ENCODE measurements at places on chromosomes 16 and 17.

- DNase-seq: no peak
Measured at GRCh38 chr16:29911676-29912010, 11.4 kb downstream of the ASPHD1 start.

DNA sequence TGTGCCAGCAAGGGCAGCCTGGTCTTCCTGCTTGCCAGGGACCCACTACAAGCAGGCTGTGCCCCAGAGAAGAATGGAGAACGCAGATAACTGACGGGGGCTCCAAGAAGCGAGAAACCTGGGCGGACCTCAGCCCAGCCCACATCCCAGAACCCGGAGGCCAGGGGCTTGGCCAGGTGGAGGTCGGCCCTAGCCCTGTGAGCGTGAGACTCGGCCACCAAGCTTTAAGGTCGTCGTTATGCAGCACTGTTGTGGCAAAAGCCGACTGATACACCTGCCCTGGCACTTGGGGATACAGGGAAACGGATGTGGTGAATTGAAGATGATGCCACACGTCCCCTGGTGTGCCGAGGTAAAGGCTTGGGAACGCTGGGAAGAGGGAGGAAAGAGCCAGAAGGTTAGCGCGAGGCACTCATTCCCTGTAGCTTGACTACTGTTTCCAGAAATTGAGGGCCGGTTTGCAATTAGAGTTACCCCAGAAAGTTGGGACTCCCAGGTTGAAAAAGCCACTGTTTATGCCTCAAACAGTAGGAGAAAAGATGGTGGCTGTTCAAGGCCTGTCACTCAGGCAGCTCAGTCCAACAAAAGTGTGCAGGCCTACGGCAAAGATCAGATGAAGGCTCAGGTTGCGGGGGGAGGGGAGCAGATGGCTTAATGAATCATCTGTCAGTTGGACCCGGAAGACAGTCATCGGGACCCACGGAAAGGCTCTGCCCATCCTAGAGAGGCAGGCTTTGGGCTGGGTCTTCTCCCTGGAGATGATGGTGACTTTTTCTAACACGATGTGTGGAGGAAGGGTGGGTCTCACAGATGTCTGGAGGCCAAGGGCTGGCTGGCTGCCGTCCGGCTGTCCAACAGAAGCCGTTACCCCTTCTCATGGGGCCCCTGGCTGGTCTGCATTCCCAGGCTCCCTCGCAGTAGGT, 45.6 kb upstream of the BAHCC1 start:
- DNase-seq: no peak

GRCh38 chr16:30409125-30410060, 2.0 kb downstream of the ZNF771 start:
- peak; percentile 68 for DNase-seq

- DNase-seq: no peak
Measured at GRCh38 chr16:51040637-51041036, 110.4 kb downstream of the SALL1 start.

DNA sequence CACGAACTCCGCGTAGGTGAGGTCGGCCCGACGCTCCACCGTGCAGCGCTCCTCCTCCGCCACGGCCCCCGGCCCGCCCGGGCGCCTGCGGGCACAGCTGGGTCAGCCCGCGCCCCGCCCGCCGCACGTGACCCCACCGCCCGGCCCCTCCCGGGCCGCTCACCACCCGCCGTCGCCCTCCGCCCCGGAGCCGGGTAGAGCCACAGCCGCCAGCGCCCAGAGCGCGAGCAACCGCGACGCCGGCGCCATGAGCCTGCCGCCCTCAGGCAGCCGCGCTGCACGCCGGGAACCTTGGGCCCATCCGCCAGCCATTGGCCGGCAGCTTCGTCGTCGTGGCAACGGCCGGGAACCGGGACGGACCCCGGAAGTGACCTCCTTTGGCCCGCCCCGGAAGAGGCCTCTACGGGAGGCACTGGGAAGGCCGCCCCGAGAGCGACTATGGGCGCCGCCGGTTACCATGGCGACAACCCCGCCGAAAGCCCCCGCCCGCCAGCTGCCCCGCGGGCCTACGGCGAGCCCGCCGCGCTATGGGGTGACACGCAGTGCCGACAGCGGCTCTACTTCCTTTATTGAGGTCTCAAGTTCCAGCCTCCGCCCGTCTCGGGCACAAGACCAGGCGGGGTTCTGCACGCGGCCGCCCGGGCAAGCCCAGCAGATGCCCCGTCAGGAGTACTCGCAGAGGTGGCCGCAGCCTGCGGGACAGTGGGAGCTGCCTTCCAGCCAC, at the start of gene JMJD8:
Gene JMJD8 (minus strand): TSS at position 264 of the 724 bp plus-strand sequence. CDS start 15 bp downstream, at position 249.
- DNase-seq: peak; percentile 70

DNA sequence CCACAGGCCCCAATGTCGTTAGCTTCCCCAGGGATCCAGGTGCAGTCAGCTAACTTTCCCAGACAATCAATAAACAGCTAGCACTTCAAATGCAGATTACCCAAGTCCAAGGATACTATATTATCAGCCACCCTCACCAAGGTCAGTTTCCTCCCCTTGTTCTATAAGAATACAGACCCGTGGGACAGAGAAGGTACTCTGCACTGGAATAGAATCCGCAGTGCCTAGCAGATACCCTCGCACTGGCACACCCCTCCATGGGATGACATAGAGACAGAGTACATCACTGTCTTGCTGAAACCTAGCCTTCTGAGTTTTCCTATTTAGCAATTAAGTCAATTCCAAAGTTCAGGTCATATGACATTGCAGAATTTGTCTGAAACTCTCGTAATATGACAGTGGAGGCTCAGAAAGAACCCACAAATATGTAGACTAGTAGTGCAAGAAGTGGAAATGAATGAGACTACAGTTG, 40.0 kb upstream of the ABCA10 start:
- DNase-seq: no peak

GRCh38 chr16:11662582-11662981, 5.7 kb upstream of the SNN start:
- DNase-seq: no peak

DNA sequence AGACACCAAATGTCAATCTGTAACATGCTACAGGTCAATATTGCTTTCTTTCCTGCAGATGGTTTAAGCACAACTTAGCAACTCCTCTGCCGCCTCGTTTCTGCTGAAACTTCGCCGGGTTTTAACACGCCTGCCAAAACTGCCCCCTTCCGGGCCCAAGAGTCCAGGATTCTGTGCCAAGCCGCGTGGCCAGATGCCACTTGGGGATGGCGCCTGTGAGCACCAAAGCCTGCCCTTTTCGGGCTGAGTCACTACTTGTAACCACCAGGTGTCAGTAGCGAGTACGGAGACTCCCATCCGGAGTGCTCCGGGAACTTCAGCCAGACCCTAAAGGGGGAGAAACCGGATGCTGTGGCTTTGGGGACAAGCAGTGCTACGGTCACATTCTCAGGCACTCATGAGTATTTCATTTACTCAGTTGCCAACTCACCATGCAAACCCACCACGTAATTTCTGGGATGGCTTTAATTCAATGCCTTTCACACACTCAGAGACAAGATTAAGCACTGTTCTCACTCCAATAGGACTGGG, 7.8 kb downstream of the PMP22 start:
- DNase-seq: peak; percentile 23

GRCh38 chr17:74134991-74135390, 68.5 kb upstream of the RPL38 start:
- no peak for DNase-seq

- no peak for DNase-seq
Measured at GRCh38 chr16:70257391-70257790, 5.7 kb upstream of the EXOSC6 start.

GRCh38 chr16:47197536-47198179, 53.9 kb upstream of the NETO2 start:
- DNase-seq: no peak

GRCh38 chr17:49699966-49700575, 7.7 kb downstream of the SLC35B1 start:
- no peak for DNase-seq

- no peak for DNase-seq
Measured at GRCh38 chr16:84950906-84951305, 60.4 kb downstream of the ZDHHC7 start.

DNA sequence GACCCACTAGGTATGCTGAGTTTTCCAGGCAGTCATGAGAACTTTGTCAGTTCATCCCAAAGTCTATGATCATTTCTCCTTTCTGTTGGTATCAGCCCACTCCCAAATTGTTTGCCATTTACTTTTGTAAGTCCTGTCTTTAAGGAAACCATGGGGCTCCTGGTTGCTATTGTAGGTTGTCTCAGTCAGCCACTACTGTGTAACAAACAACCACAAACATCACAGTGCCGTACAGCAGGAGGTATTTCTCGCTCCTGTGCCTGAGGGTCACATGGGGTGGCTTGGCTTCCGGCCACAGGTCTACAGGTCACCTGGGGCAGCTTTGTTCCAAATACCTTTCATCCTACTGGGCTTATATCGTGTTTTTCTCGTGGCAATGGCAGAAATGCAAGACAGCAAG, 71.6 kb downstream of the C17orf67 start:
- no peak for DNase-seq

DNA sequence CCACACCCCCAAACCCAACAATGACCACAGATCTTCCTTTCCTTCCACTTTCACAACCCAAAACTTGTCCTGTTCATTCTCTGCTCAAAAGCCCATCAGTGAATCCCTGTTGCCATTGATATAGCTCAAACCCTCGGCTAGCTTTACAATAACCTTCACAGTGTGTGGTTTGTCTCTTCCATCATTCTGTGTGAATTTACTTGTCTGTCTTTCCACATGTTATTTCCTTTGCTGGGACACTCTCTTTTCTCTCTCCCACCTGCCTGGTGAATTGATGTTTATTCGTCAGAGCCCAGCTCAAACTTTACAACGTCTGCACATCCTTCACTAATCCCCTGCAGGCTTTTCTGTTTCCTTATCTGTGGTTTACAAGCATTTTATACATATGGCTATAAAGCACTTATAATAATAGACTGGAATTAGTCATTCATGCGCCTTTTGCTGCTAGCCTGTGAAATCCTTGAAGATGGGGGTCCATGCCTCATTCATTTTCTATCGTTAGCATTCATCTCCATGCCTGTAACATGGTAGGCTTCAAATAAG, 114.4 kb downstream of the CDH13 start:
- DNase-seq: no peak

DNA sequence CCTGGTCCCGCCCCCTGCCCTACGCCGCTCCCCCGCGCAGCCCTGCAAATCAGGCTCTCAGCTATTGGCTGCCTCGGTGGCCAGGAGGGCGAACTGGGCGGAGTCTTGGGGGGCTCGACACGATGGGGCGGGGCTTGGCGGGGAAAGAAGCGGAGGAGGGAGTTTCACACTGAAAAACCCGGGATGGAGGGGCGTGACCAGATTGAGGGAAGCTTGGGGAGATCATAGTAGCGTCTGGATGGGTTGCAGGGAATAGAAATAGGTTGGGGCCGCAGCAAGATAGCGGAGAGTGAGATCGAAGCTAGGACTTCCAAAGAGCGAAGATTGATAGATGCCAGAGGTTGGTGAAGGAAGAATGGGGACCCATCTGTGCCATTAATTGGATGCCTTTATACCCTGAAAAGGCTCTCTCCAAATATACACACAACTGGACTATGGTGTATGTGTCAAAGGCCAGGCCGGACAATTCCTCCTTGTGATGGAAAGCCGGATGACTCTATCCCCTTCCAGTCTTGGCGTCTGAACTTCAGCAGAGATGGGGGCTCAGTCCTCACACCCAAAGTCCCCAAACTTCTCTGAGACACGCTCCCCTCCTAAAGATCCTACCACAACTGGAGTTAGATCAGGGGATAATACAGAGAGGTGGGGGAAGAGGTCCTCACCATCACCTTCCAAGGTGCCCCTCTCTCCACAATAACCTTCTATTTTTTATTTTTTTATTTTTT, 376 bp upstream of the STAC2 start:
- DNase-seq: no peak

- no peak for DNase-seq
Measured at GRCh38 chr16:4293822-4294457, 21.1 kb upstream of the TFAP4 start.

DNA sequence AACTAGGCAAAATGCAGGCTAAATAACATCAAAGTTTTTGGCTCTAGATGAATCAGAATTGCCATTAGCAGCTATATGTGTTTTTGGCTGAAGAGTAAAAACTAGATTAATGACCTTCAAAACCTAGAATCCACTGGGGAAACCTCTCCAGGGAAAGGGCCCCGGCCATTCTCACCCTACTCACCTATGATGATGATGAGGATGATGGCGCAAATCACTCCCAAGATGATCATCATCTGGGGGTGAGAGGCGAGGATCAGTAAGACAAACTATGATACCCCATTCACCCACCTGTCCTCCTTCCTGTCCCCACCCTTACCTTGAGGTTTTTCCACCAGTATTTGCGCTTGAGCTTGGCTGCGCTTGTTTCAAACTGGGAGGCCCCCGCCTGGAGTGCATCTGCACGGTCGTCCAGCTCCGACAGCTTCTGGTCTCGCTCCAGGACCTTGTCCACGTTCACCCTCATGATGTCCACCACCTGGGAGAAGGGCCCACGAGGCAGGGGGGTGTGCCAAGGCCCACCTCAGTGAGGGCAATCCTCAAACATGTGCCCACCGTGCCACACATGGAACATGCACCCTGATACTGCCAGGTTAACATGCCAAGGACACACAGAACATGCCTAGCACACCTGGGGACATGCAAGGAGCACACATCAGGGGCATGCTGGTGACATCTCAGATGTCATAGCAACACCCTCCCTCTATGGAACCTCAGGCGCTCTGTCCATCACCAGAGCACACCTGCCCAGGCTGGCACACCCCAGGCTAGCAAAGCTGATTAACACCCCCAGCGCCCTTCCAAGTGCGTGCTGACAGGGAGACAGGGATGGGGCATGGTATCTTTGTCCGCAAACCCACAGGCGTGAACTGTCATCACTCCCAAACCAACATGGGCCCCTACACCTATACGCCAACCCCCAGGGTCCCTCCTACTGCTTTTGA, 1.2 kb downstream of the VAMP2 start:
- DNase-seq: no peak

- no peak for DNase-seq
Measured at GRCh38 chr17:58306131-58306951, 22.3 kb downstream of the TSPOAP1 start.

DNA sequence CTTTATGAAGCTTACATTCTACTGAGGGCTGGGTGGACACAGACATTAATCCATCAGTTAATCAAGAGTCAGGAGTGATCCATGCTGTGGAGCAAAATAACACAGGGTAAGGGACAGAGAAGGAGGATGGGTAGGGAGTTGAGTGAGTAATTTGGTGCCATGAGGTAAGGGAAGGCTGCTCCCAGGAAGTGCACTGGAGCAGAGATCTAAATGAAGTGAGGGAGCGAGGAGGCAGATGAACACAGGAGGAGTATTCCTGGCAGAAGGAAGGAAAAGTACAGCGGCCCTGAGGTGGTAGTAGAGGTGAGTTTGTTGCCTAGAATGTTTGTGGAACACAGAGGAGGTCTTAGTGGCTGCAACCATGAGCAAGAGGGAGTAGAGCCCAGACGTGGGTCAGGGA, 34.8 kb downstream of the ASIC2 start:
- DNase-seq: no peak

- DNase-seq: no peak
Measured at GRCh38 chr17:47914306-47914948, 18.4 kb downstream of the SP2 start.

GRCh38 chr16:638034-638543, 2.0 kb upstream of the METTL26 start:
- DNase-seq: no peak

DNA sequence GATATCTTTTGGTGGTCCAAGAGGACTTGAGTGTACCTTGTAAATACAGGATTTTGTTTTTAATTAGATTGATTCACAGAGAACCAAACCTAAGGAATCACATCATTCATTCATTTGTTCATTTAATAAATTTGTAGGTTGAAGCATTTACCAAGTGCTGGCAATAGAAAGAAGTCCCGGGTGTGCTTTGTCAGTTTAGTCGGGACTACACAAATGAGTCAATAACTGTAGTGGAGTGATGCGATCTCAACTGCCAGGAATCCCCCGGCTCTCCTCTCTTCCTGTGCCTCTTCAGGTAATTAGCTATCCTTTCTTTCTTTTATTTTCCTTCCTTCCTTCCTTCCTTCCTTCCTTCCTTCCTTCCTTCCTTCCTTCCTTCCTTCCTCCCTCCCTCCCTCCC, 1.4 kb upstream of the WWOX start:
- DNase-seq: no peak
